ENCODE measurements at places on chromosomes 3 and 15.

DNA sequence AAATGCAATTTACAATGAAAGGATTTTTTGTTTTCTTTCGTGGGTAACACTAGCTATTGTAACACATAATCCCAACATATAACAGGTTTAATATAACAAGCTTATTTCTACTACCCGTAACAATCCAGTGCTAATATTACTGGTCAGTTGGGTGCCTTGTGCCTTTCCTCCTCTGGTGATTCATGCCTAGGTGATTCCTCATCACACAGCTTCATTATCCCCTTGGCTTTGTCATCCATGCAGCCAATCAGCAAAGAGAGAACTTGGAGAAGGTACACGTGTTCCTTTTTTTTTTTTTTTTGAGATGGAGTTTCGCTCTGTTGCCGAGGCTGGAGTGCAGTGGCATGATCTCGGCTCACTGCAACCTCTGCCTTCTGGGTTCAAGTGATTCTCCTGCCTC is 30.7 kb downstream of the CHST14 start:
- DNase-seq, result no peak

- no peak for DNase-seq
These were observed 255.7 kb downstream of the CNTN6 start for GRCh38 chr3:1348547-1348946.

GRCh38 chr3:126731044-126731443 is 27.0 kb downstream of the CHCHD6 start:
- no peak for DNase-seq

DNA sequence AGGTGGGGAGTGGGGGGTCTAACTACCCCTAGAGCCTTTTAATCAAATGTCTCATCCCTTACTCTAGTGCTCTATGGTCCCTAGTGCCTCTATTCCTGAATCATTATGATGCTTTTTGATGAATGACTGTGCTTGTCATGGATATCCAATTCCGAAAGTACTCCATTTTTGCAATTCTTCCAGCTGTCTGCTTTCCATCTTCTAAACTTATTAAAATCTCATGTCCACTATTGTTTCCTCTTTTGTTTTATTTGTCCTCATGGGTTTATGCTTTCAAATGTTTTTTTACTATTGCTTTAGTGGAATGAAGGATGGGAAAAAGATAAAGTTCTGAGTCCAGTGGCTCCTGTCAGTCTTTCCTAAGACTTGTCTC is 77.2 kb upstream of the KCNMB2 start:
- DNase-seq, result no peak

DNA sequence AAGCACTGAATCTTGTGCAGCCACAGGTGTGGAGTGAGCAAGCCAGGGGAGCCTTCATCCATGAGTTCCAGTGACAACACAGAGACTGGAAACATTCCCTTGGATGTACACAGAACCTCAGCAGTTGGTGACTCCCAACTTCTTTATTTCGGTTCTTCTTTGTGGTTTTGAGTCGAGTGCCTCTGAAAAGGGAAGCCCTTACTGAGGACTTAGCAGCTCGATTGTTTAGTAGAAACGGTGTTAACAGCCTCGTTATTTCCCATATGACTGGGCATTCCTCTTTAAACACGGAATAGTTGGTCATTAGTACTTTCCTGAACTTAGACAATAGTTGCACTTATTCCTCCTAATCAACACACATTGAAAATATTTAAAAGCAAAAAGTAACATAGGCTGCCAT is 7.7 kb downstream of the SLCO3A1 start:
- no peak for DNase-seq

DNA sequence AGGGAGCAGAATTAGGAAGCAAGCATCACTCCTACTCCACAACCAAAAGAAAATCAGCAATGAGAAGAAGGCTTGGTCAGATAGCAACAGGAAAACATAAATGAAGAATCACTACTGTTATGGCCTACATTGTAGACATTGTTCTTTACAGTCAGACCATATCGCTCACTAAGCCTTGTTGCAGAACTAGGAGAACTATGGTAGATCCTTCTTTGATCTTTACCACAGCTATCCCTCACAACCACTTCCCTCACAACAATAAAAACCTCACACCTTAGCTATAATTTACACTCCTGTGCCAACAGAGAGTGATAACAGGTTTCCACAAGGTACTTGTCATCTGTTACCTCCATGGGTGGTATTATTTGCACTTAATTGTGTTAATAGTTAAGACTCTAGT is 126.6 kb downstream of the WDR76 start:
- no peak for DNase-seq

Data from activated T-cell treated with anti-CD3 and anti-CD28 coated beads for 1 hour (primary cell).